ENCODE measurements at places on chromosomes 3 and 15.

DNA sequence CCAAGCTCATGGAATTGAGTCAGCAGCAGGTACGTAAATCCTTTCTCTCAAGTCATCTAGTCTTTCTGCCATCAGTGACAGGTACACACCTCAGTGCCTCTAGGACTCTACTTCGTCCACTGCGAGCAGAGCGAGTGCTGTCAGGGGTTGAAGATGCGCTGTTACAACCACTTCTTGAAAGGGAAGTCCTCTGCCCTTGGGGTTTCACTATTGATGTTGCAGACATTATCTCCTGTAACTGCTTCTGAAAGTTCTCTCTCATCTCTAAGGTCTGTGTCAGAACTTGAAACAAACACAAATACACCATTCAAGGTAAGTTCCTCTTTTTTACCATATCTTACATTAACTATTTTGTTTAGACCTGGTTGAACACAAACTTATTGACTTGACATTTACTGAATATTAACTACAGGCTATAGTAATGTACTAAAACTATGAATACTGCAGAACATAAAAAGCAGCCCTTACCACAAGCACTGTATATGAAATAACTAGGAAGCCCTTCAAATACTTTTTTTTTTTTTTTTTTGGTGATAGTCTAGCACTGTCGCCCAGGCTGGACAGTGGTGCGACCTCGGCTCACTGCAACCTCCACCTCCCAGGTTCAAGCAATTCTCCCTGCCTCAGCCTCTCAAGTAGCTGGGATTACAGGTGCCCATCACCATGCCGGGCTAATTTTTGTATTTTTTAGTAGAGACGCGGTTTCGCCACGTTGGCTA is 41.5 kb downstream of the TOPBP1 start:
- no peak for DNase-seq

DNA sequence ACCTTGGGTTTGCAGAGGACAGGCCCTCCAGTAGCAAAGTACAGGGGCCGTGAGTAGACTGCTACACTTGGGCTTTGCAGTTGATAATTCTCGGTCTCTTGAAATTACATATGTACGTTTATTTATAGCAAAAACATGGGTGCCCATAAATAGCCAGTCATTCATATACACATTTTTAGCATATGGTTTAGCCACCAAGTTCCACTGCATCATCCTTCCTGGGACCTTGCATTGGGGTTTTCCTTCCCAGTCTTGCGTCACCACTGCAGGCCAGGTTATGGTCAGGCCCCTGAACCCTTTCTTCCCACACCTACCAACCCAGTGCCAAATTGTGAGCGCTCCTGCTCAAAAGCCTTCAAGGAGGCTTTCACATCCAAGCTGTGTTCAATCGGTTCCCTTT is 12.7 kb downstream of the KLHL25 start:
- DNase-seq, result no peak

- DNase-seq, result no peak
These were observed 13.8 kb upstream of the ADPGK start for GRCh38 chr15:72797338-72797689.

- no peak for DNase-seq
These were observed 22.4 kb downstream of the FBXW12 start for GRCh38 chr3:48394391-48394790.

DNA sequence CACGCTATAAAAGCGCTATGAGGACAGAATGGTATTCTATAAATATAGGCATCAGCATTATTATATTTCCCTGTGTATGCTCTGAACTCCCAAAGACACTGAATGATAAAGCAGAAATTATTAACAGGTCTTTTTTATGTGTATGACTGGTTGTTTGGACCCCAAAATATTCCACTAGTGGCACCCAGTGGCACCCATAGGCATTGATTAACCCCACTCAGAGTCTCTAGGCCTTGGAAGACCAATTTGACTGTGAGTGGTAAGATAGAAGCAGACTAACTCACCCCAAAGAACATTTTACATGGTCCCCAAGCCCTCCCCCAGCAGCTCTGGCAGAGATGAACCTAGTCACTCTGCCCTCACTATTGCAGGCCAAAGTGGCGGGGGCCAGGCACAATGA is 45.4 kb upstream of the UBE2E1 start:
- no peak for DNase-seq

DNA sequence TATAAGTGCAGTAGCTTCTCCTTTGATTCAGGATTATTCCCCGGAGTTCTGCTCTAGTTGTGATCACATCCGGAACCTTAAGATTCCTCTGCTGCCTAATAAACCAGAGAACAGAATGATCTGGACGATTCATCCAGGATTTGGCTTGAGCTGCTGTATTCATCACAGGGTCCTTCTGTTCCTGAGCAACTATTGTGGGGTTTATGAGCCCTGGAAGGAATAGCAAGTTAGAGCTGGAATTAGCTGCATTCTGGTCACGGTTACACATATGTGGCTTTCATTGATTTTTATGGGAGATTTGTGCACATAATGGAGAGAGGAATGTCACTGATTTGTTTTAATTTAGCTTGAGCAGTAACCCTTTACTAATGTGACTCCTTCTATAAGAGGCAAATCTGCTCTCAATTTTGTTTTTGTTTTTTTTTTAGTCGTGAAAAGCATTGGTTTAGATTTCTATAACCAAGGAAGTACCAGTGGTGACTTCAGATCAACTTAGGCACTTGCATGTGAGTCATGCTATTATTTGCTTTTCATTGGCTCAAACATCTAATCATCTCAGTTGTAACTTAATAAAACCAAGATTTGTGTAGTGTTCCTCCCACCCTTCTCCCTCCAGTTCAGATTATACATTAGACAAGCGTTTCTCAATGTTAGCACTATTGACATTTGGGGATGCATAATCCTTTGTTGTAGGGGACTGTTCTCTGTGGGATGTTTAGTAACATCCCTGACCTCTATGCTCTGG is 148.5 kb downstream of the OTOL1 start:
- no peak for DNase-seq

GRCh38 chr3:49647741-49648140 is 26.4 kb upstream of the APEH start:
- DNase-seq, result no peak

DNA sequence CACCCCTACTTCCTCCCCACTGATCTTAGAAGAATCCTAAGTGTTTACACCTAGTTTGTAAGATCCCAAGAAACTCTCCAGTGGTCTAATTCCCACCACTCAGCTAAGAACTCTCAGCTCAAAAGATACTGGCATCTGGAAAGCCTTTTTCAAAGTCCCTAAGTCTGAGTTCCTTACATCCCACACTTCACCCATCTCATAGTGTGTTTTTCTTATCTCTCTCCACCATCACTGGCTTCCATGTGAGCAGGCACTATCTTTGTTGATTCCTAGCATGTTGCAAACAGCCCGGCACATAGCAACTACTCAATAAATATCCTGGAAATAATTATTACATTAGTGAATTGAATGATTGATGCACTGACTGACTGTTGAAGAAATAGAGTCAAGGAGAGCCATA is 173.7 kb downstream of the FHIT start:
- DNase-seq, result no peak

DNA sequence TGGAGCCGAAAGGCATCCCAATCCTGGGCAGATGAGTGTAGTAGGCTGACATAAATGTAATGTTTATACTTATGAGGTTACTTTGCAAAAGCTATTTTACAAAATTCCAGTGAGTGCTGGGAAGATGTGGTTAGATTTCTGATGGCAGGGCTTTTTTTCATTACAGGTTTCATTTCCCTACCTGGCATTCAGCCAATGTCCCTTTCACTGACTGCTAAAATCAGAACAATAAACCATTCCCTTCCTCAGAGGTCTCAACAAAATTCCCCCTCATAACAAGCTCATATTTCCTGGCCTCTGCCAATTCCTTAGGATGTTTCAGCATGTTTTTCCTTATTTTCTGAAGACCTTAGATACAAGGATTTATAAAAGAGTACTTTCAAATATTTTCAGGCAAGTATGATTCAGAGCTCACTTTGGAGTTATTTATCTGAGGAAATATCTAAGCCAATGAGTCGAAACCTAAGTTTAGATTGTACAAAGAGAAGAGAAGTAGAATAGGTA is 40.9 kb upstream of the CCDC80 start:
- DNase-seq, result no peak

DNA sequence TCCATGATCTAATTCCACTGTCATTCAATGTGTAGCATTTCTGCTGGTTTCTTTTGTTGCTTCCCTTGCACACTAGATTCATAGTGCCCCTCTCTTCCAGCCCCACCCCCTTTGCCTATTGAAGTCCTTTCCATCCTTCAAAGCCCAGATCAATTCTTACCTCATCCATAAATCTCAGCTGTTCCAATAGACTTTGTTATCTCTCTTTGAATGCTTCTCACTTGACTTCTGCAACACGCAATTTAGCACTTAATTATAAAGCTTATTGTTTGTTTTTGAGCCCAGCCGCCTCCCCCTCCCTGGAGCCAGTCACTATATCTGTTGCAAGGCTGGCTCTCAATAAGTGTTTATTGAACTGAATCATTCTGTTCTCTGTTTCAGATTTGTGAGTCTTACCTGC is 174.6 kb upstream of the TBL1XR1 start:
- no peak for DNase-seq

- no peak for DNase-seq
These were observed 99.7 kb downstream of the NAALADL2 start for GRCh38 chr3:174958671-174959328.

DNA sequence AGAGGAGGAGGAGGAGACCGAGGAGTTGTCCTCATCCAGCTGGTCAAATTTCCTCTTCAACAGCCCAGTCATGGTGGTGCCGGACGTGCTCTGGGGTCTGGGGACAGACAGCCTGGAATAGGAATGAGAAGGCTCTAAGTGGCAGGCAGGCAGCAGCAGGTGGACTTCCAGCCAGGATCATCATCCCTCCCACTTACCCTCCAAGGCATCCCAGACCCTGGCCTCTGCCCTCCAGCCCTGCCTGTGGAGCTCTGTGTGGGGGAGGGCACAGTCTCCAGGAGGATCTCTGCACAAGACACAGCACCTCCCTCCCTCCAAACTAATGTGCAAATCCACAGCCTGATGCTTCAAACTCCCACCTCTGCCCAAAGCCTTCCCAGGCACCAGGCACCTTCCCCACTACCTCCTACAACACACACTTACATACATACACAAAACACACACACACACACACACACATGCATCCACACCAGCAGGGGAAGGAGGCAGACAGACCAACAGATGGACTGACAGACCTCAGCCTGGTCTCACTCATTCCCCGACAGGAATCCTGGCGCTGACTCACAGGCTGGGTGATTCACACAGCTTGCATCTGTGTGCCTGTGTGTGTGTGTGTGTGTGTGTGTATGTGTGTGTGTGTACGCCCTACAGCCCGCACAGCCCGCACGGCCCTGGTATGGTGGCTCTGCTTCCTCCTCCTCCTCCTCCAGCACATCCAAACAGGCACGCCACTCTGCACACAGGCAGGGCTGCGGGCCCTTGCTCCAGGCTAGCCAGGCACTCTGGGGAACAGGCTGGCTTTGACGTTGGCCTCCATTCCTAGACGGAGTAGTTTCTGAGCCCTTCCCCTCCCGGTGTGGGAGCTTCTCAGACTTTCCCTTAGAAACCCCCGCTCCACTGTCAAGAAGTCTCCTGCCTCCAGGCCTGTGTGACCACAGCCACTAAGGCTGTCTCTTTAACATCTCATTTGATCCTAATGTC is 6.5 kb downstream of the CSRNP1 start:
- peak; percentile 71 for DNase-seq

- DNase-seq, result no peak
These were observed 263.8 kb downstream of the FEZF2 start for GRCh38 chr3:62109534-62109933.

GRCh38 chr15:34952481-34952880 is 17.1 kb downstream of the AQR start:
- DNase-seq, result no peak

DNA sequence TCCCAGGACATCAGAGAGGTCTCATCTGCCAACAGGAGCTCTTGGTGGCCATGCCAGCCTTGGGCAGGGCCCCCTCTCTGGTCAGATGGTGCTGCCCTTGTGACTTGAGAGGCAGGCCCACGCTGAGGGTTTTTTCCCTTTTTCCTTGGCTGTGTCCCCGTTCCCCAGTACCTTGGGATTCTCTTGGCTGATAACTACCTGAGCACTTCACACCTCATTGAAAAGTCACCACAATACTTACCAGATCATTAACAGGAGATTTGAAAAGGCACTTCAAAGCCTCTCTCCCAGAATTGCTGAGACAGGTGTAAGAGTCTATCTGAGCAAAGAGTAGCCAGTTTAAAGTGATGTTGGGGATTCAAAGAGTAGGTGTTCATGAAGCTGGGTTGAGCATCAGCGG is 15.1 kb upstream of the TMEM158 start:
- DNase-seq, result no peak

- DNase-seq, result no peak
These were observed 176.3 kb upstream of the ROPN1 start for GRCh38 chr3:124168271-124168670.

DNA sequence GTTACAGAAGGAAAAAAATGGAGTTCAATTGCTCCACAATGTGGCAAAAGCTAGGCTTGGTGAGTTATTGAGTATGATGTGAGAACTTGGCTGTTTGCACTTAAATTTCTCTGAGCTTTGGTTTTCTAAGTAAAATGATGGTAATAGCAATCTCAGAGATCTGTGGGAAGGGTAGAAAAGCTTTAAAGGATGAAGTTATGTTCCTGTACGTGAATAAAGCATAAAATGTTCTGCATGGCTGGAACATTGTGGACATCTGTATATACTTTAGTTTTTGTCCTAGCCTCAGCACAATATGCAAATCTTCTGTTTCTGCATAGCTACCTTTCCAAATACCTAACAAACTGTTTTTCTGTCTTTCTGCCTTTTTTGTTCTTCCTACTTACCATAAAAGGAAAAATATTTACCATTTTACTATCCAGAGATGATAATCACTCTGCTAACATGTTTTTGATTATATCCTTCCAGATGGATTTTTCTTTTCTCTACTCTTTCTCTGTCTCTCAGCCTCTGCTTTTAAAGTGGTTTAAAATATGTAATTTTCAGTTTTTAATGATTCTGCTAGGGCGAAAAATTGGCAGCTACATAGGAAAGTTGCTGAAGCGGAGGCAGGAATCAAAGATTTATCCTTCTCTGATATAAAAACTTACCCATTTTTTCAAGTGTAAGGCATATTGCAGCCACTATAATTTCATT is 188.1 kb downstream of the FNDC3B start:
- no peak for DNase-seq

GRCh38 chr3:185318141-185318540 is 44.8 kb upstream of the MAP3K13 start:
- no peak for DNase-seq
